ENCODE measurements at places on chromosomes 1 and 21.

DNA sequence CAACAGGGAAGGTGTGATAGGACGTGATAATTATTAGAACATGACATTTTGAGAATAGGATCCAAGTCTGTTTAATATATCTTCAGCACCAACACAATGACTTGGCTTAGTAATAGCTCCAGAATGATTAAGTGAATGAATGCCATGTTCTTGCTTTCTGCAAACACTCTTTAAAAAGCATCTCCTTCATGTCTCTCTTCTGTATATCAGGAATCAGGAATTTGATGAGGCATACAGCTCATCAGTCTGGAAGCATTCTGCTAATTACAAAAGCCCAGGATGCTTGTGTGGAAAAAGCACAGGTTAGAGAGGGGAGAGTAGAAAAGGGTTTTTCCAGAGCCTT is 113.0 kb upstream of the ZNF648 start:
- DNase-seq, result no peak

DNA sequence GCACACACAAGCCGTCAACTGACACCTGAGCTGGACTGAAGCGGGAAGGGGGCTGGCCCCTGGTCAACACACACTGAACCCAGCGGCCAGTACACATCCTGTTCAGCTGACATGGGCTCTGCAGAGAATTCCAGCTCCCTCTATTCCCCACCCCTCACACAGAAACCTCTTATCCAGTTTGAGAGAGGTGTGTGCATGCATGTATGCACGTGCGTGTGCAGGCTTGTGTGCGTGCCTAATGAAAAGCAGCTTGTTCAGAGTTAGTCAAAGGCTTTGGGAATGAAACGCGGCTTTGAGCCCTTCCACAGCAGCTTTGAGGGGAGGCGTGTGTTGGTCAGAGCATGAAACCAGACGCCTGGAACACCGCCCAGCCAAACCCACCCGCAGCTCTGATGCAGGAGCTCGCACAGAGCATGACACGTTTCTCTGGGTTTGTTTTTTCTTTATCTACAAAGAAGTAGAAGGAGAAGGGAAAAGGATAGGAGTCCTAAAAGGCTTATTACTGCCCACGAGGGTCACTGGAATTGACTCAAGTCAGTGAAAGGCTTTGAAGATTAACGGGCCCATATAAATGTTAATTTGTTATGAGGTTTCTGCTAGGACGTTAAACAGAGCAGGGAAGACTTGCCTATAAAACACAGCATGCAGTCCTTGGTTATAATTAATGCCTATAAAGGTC is 184.2 kb downstream of the ETS2 start:
- no peak for DNase-seq

DNA sequence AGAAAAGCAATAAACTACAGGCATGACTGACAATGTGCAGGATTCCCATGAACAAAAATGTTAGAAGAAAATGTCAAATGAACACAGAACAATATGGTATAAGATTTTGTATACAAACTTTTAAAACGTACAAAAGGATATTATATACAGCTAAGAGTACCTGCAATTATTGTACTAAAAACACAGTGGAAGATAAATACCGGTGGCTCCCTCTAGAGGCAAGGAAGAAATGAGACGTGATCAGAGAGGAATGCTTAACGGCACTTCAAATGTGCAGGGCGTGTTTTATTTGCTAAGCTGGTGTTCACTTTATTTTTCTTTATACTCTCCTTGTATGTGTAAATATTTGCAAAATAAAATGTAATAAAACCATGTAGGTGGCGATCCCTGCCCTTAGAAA is 191.8 kb upstream of the SAMSN1 start:
- DNase-seq, result peak; percentile 5

- no peak for DNase-seq
These were observed 124.4 kb upstream of the NFIA start for GRCh38 chr1:60958001-60958400.

DNA sequence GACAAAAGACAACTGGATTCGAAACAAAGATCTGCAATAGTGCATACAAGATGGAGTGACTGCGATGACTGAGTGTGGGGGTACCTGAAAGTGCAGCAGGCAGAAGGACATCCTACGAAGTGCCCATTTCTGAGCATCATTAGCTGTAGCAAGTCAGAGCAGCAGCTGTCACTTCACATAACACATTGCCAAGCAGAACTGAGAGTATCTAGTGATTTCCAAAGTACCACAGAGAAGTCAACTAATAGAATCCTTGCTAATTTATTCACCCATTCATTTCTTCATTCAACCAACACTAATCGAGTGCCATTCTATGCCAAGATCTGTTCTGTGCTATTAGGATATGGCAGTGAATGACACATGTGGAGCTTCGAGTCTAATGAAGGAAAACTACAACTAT is 31.6 kb upstream of the CAMSAP2 start:
- DNase-seq, result no peak

- no peak for DNase-seq
These were observed 24.1 kb upstream of the MNDA start for GRCh38 chr1:158806916-158807536.

GRCh38 chr1:157042846-157043245 is 2.7 kb downstream of the ARHGEF11 start:
- no peak for DNase-seq

- DNase-seq, result no peak
These were observed 509 bp downstream of the ADAMTS4 start for GRCh38 chr1:161198194-161198896.

DNA sequence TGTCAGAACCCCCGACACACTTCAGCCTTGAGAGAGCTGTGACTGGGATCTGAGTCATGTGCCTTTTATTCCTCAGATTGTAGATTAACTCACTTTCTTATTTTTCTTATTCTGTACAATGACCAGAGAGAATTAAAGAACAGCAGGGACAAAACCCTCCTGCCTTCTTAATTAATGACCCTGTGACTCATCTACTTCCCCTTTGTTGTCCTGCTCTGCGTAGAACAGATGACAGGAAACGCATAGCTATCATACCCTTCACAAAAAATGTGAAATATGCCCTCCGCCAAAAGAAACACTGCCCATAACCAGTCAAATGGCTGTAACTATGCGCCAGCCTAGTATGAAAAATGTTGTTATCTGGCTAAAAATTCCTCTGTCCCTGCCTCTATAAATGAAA is 9.1 kb upstream of the PADI2 start:
- DNase-seq, result no peak

GRCh38 chr1:35506960-35507912 is 50.0 kb downstream of the KIAA0319L start:
- no peak for DNase-seq

DNA sequence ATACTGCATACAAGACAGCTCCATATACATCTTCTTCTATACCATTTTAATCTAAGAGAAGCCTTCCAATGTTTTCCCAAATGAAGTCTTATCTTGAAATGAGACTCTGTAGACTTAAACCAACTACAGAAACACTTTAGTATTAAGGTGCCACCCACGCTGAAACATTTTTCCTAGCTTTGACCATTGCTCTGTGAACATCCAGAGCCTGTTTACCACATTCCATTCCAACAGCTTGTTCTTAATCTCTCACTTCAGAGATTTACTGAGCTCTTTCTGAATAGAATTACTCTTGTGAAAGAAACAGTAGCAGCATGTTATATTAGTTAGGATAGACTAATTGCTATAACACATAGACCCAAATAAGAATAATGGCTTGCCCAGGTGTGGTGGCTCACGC is 19.6 kb upstream of the POGZ start:
- no peak for DNase-seq

DNA sequence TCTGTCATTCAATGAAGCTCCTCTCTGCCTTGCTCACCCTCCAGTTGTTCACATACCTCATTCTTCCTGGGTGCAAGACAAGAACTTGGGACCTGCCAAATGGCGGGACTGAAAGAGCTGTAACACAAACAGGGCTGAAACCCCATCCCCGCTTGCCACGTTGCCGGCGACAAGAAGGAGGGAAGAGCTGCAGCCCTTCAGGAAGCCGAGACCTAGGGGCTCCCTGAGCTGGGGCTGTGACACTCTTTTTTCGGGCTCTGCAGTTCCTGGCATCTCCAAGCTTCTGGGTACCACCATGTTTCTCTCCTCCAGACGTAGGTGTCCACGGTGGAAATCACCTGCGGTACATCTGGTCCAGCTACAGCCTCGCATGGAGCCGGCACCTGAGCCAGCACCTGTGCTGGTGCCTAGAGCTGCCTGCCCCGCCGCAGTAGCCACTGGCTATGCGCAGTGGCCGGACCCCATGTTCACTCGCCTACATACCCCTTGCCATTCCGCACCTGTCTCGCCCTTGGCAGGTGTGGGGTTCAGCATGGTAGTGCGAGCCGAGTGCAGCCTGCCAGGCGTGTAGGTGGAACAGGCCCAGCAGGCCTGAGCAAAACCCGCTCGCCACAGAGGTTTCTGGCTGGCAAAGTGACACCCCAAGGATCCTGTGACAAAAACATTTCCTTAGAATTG is 367.0 kb upstream of the NEGR1 start:
- DNase-seq, result no peak

- DNase-seq, result no peak
These were observed 24.5 kb upstream of the MEF2D start for GRCh38 chr1:156525071-156525501.

GRCh38 chr1:30698401-30698981 is 24.9 kb downstream of the MATN1 start:
- no peak for DNase-seq

DNA sequence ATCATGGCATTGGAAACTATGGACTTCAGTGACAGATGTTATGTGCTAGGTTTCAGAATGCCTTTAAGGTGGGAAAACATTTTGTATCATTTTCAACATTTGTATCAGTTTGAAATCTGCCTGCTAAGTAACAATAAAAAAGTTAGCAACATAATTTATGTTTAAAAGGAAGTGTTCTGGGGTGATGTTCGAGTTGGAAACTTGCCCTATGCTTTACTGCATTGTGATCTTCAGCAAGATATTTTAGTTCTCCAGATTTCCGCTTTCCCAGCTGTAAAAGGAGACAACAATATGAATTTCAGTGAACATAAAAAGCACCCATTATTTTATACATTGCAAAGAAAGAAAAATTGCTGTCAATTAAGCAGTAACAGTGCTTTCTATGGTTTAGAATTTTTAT is 187.4 kb downstream of the DISC1 start:
- no peak for DNase-seq

DNA sequence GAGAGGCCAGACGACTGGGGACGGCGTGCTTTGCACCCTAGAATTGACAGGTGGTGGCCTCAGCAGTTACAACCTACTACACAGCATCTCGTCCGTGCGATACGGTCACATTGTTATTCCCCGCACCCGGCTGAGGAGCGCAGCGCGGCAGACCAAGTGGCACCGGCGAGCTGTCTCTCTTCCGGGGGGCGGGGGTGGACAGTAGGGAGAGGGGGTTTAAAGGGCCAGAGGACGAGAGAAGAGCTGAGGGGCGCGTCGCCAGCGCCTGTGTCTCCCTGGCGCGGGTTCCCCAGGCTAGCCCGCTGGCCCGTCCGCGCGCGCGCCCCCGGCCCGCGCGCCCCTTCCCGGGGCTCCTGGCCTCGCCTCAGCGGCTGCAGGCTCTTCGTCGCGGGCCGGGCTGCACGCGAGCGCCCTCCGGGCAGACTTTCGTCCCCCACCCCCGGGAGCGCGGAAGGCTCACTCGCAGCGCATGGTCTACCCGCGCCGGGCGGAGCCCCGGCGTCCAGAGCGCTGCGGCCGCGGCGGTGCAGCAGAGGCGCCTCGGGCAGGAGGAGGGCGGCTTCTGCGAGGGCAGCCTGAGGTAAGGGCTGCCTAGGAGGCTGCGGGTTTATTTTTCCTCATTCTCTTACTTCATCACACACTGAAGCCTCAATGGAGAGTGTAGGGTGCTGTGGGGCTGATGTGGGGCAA is at the start of gene PDE4B:
PDE4B (plus strand) TSS at position 227 of the 690 bp plus-strand sequence.
- DNase-seq, result no peak

- no peak for DNase-seq
These were observed 2.6 kb downstream of the RSPH1 start for GRCh38 chr21:42493109-42494060.

GRCh38 chr21:44530903-44531605 is 8.9 kb downstream of the KRTAP10-1 start:
- no peak for DNase-seq

GRCh38 chr1:212491454-212491853 is 58.7 kb downstream of the NENF start:
- no peak for DNase-seq

DNA sequence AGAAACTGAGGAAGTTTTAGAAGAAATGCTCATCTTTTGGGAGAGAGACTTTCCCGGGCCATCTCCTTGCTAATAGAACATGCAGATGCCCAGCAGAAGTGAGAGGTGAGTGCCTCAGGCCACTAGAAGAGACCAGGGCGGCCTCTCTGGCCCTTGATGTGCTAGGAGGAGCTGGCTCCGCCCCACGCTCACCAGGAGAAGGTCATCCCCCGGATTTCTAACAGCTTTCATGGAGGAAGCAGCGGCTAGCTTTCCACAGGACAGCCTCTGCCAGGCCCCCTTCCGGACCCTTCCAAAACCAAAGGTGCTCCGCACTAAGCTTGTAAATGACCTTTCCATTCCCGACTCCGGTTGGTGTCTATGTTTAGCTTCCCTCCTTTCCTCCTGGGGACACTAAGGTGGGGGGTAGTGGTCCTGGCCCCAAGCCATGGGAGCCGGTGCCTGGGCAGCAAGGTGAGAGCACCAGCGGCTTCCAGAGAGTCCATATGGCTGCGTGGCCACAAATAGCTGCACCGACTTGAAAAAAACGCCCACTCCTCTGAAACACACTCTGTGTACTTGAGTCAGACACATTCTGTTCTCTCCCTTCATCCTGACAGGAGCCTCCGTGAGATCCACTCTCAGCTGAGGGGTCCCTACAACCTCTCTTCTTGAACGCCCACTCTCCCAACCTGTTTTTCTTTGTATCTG is 249.9 kb downstream of the TNR start:
- DNase-seq, result no peak

DNA sequence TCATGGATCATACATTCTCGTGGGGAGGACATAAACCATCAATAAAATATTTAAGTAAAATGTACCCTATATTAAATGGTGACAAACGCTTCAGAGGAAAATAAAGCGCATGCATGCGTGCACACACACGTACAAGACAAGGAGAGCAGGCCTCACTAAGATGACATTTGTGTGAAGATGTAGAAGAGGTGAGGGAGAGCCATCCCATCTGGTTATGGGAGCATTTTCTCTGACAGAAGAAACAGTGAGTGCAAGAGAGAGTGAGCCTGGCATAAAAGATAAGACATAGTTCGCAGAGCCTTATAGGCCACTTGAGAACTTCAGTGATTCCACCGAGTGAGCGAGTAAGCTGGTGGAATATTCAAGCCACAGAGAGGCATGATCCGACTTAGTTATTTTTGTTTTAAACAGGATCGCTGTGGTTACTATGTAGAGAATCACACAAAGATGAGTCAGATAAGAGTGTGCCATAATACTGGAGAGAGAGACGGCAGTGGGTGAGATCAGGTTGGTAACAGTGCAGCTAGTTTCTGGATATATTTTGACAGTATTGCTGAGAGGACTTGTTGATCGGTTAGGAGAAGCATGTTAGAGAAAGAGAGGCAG is 624.2 kb downstream of the PLPP3 start:
- no peak for DNase-seq

- no peak for DNase-seq
These were observed 39.0 kb upstream of the MYSM1 start for GRCh38 chr1:58738876-58739275.

DNA sequence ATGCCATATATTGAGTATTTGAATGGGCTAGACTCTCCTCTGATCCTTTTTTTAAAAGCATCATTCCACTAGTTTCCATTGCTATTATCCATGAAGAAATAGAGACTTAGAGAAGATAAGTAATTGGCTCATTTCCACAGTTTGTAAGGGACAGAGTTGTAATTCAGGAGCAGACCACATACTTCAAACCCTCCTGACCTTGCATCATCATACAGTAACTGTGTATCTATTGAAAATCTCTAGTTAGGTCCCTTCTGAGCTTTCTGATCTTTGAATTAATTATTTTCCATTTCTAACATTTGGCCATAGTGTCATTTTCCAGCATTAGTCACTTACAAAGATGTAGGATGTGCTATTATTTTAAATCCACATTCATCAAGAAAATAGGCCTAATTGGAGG is 386.5 kb upstream of the ST6GALNAC5 start:
- DNase-seq, result no peak

Measured in T-helper 2 cell (primary cell).